CD4-positive, alpha-beta memory T cell (primary cell): ENCODE measurements at places on chromosomes 11 and 22.

- no peak for DNase-seq
Measured at GRCh38 chr11:86641537-86642261, 30.7 kb downstream of the ME3 start.

GRCh38 chr11:70594031-70594430, 195.7 kb downstream of the CTTN start:
- no peak for DNase-seq

GRCh38 chr11:108198833-108199232, 23.6 kb downstream of the NPAT start:
- DNase-seq = no peak

DNA sequence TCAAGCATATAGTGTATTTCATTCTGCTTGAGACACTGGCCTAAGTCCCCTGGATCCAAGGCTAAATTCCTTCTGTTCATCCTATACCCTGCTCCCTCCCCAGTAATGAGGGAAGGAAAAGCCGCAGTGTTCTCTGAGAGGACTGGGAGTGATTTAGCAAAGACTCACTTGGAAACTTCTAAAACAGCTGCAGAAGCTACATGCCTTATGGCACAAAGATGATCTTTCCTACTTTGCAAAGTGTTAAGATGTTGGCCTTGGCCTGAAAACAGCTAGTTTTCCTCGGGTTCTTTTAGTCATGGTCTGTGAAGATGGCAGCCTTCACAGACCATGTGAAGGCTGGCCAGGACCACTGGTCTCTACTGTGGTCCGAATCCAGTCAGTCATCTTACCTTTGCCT, 65.7 kb downstream of the ABTB2 start:
- no peak for DNase-seq

DNA sequence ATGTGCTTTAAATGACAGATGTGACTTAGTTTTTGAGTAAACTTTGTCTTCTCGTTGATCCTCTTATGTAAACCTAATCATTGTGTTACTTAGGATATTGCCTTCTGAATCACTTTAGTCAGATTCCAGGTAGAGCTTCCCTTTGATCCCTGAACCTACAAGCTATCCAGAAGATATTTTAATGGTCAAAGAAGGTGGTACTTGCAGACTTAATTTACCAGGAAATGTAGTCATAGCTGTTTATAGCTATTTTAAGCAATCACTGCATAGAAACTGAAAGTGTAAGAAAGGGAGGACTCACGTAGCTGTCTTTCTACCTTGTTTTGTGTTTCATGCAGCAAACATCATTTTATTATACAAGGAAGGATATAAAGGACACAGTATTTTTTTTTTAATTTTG, 189.5 kb downstream of the DDX10 start:
- peak; percentile 2 for DNase-seq

DNA sequence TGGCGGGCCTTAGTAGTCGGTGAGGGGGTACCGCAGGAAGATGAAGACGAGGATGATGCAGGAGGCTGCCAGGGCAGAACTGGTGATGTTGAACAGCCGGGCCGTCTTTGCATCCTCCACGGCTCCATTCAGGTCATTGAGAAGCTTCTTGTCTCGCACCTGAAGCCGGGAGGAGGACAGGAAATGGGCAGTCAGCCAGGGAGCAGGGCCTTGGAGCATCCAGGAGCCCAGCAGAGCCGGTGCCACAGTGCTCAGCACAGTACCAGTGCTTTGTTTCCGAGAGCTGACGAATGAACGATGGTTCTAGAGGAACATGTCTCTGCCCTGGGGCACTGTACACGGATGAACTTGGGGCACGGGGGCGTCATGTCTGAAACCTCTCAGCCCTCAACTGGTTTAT, 15.1 kb downstream of the IFITM10 start:
- DNase-seq = no peak

GRCh38 chr11:19025481-19026406, 34.8 kb downstream of the MRGPRX2 start:
- no peak for DNase-seq

- no peak for DNase-seq
Measured at GRCh38 chr11:62500650-62501030, 46.0 kb downstream of the AHNAK start.

- no peak for DNase-seq
Measured at GRCh38 chr11:27468209-27468994, 4.2 kb downstream of the LGR4 start.

DNA sequence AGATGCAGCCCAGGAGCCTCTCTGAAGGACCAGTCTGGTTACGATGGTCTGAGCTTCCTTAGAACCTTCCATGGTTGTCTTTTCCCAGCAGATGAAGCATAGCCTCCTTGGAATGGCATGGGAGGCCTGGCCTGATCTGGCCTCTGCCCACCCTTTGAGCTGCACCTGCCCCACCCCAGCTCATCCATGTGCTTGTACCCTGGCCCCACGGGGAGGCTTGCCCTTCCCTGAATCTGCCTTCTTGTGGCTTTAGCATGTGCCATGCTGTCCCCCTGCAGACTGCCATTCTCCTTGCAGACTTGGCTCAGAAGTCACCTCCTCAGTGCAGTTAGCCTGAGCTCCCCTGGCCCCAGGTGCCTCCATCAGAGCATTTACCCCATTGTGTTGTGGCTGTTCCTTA, 62.5 kb downstream of the FBLN1 start:
- DNase-seq = no peak

DNA sequence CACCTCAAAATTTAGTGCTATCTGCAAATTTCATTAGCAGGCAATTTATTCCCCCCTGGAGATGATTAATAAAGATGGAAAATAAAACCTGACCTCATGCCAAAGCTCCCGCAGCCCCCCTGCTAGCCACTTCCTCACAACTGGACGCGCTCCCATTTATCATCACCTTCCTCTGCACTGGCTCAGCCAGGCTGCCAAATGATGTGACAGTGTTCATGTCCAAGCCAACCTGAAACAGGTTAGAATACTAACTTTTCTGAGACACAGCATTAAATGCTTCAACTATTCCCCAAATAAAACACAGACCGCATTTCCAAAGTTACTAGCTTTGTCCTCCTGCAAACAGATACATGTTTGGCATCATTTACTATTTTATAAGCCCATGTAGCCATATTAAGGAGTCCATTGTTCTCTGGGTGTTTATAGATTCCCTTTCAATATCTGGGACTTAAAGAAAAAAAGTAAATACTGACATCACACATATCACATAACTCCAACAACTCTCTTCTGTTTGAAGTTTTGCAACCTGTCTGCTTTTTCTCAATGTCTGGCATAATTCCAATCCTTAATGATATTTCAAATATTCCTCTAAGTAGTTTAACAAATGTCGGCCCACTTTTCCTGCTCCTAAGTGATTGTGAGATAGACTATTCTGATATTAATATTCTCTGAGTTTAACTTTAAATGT, 829.7 kb upstream of the FAT3 start:
- DNase-seq = no peak

GRCh38 chr11:75509020-75509720, 16.6 kb downstream of the GDPD5 start:
- no peak for DNase-seq
